Cardiac muscle cell (in vitro differentiated cells and primary cell): ENCODE measurements at places on chromosomes 3 and 15. TPM values are rescaled to one million over a fixed set of nuclear protein-coding genes. Genes with fewer than 3 reads are reported as not detected.

IL20RB gene
- total RNA-seq = 0.60 and 0.77 TPM in 2 replicates

PLCL2 gene
- total RNA-seq = 34.8 and 49.1 TPM in 2 replicates

AGTR1 gene
- total RNA-seq = not detected in 2 replicates

LMAN1L gene
- not detected in 2 replicates for total RNA-seq

PPARG gene
- 0.32 and 0.45 TPM in 2 replicates for total RNA-seq

ANKRD34C gene
- not detected in 2 replicates for total RNA-seq

SH2D7 gene
- not detected in 2 replicates for total RNA-seq

WDR93 gene
- total RNA-seq = 0.06 and 0.70 TPM in 2 replicates

PLCH1 gene
- total RNA-seq = 6.2 and 7.8 TPM in 2 replicates

CLRN1 gene
- total RNA-seq = not detected in 2 replicates

SCN5A gene
- 2.8 and 9.3 TPM in 2 replicates for total RNA-seq

FAM107A gene
- not detected in 2 replicates for total RNA-seq

EXD1 gene
- total RNA-seq = not detected in 2 replicates

DNA sequence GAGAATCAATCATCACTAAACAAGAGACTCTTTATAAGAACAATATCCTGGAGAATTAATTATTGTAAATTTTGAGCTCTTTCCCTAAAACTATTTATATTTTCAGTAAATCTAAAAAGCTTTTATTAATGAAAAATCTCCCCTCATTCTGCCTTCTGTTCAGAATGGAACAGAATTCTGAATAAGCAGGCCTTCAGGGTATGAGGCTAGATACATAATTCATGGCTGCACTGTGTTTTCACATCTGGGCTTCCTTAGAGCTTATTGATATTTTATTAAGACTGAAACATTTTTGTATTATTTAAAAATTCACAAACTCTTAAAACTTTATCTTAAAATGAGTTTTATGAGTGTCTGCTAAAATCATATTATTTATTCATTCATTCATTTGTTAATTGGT lies 24.8 kb downstream of the CLDN11 start:
- DNase-seq = no peak

GRCh38 chr15:42819786-42820185 lies 82.9 kb upstream of the CDAN1 start:
- no peak for DNase-seq

- no peak for DNase-seq
Observed at GRCh38 chr3:179272385-179272784, 21.5 kb upstream of the KCNMB3 start.

DNA sequence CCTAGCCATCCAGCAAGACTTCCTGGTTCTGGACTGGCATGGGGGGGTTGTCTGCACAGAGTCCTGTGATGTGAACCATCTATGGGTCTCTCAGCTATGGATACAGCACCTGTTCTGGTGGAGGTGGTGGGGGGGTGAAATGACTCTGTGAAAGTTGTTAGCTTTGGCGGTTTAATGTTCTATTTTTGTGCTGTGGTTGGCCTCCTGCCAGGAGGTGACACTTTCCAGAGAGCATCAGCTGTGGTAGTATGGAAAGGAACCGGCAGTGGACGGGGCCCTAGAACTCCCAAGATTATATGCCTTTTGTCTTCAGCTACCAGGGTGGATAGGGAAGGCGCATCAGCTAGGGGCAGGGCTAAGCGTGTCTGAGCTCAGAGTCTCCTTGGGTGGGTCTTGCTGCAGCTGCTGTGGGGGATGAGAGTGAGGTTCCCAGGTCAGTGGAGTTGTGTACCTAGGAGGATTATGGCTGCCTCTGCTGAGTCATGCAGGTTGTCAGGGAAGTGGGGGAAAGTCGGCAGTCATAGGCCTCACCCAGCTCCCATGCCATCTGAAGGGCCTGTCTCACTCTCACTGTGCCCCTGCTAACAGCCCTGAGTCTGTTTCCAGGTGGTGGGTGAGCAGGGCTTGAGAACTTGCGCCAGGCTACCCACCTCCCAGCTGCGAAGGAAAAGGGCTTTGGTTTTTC lies 7.1 kb upstream of the LARS2 start:
- peak; percentile 12 for DNase-seq

DNA sequence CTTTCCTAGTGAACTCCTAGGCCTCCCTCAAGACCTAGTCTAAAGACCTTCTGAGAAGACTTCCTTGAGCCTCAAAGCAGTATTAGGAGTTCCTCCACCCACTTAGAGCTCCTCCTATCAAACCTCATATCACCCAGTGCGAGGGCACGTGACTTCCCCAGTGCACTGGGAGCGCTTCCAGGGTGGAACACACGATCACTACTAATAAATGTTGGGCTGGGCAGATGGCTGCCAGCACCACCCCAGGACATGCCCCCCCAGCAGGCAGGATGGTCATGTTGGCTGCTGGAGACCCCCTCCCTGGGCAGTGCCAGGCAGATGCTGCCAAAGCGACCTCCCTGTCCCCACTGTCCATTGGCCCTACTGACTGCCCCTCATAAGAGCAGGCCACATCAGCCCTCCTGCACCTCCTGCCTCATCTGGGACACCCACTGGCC lies 8.5 kb upstream of the PLXND1 start:
- DNase-seq = no peak

DNA sequence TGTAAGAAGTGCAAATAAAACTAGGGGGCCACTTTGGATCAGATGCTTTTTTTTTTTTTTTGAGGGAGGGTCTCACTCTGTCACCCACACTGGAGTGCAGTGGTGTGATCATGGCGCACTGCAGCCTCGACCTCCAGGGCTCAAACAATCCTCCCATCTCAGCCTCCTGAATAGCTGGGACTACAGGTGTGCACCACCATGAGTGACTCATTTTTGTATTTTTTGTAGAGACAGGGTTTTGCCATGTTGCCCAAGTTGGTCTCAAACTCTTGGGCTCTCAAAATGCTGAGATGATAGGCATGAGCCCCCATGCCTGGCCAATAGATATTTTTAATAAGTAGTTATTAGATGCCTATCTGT lies 20.8 kb downstream of the CCR1 start:
- DNase-seq = no peak

- DNase-seq = no peak
Observed at GRCh38 chr15:51121118-51121517, 26.4 kb upstream of the TNFAIP8L3 start.

GRCh38 chr15:81914734-81915256 lies 131.0 kb downstream of the MEX3B start:
- peak; percentile 47 for DNase-seq

DNA sequence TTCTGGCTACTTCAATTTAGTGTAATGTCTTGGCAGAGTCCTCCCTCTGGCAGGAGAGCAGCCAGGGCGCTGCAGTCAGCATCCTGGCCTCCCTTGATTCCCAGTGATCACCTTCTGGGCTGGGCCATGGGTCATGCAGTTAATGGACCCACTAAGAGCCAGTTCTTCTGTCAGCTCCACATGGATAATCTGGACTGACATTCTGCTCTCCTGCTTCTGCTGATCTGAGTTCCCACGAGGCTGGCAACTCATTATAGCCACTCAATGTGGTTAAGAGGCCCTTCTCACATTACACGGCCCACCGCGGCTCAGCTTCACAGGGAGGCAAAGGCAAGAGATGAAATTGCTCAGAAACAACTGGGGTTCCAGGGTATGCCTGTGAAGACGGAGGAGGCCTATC lies 94.0 kb downstream of the WDR76 start:
- DNase-seq = no peak

DNA sequence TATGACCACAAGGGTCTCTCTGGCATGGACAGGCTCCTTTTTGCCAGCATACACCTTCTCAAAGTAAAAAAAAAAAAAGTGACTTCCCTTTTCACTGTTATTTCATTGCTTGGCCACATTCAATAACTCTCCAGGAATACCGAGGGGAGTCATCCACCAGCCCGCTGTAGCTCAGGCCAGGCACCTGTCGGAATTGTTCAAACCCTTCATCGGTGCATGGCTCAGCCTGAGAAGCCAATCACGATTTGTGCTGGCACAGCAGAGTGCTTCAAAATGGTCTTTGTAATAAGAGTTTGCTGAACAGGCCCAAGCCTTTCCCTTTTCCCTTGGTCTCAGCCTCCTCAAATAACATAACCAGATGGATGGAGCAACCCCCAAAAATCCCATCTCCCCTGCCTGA lies 145.4 kb downstream of the PDZRN3 start:
- no peak for DNase-seq

DNA sequence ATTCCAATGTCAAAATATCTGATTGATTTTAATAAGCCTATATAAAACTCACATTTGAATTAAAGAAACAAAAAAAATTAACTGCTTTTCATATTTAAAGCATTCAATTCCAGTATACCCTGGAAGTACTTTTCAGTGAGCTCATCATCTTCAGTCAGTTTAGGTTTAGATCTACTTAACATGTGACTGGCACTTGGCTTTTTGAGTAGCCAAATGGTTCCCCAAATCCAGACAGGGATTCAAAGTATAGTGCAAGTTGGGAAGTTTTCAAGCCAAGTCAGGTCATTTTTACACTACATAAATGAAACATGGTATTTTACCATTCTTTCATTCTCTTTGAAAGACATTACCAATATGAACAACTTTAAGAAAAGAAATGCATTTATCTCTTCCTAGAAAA lies 57.5 kb downstream of the ATP8B4 start:
- DNase-seq = no peak

DNA sequence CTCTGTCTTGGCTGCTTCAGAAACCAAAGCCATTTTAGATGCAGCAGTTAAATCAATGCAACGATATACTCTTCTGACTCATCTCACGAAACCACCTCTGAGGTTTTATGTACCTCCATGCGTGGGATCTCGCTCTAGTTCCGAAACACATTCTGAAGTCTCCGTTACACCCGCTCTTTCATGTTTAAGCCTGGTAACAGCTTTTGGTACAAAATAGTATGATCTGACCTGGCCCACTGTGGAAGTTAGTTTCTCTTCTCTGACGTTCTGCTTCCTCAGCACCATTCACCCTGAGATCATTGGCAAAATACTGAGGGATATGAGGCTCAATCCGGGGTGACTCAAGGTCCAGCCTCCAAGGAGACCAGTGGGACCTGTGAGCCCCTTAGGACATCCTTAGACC lies 121.9 kb downstream of the TMEM266 start:
- no peak for DNase-seq

DNA sequence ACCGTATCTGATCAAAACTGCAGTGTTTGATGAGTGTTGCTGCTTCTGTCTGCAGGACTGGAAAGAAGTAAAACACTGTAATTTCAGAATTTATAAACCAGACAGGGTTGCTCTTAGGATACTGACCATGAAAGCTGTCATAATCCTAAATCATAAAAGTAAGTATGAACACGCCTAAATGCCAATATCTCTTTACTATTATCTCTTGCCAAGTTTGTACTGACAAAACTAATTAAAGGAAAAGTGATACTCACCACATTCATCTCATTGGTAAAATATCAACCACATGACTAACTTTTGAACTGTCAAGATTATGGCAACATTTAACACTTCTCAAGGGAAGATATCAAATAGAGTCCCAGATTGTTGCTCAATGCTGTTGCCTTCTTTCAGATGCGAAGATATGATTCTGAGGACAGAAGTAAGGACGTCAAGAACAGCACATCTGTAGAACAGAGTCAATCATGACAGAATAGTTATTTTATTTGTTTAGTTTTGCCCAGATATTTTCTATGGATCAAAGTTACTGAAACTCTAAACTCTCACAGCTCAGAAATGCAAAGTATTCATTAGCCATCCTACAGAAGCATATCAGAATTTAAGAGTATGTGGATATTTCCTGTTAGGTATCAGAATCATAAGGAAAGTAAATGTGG lies 61.4 kb upstream of the COL8A1 start:
- DNase-seq = peak; percentile 17

- peak; percentile 7 for DNase-seq
Observed at GRCh38 chr15:88238618-88239430, 17.7 kb downstream of the NTRK3 start.

DNA sequence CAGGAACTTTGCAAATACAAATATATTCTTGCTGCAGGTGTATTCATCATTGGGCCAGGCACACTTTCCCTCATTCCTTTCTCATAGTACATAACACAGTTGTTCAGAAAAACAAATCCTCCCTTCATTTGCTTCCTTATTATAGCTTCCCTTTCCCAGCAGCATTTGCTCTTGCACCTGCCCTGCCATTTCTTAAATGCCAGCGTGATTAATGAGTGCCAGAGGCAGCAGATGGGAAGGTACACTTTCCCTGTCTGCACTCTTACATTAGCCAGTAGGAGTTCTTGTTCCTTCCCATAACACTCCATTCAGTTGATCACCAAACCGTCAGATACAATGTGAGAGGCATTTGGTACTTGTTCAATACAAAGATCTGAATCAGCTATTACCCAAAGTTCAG lies 128.5 kb upstream of the GAP43 start:
- DNase-seq = no peak

DNA sequence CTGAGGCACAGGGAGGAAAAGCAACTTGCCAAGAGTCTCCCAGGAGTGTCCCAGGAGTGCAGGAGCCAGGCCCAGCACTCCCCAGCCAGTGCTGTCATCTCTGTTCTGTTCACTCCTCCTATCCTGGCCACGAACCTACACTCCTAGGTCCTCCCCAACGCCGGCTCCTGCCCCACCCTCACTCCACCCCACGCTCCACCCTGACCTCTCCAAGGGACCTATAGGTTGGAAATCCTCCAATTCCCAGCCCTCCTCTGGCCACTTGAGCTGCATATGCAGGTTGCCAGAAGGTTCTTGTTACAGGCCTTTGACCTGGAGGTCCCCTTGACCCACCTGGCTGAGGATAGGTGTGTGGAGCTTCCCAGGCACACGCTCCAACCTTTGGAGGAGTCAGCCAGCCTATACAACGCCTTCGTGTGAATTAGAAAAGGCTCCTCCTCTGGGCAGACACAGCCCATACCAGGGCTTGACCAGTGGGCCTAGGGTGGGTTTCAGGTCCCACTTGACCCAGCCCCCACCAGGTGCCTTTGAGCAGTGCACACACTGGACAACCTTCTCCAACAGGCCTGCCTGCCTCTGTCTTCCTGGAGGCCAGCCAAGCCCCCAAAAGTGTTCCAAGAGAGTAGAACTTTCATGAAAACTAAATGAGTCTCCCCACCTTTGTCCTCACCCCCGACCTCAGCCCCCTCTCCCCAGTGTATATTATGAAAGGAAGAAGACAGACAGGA lies 167.2 kb upstream of the TLE3 start:
- no peak for DNase-seq

DNA sequence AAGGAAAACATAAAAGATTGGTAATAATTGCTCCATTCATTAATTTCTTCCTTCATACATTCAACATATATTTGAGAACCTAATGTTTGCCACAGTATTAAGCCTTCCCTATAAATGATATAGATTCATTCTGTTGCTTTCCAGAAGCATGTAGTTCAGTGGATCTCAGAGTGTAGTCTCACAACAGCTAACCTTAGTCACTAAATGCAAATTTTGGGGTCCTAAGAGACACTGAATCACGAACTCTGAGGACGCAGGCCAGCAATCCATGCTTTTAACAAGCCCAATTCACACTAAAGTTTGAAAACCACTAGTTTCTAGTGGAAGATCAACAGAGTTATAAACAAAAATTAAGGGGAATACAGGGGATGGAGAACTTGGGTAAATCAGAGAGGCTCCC lies 7.2 kb upstream of the AQR start:
- no peak for DNase-seq

GRCh38 chr3:177495566-177495965 lies 298.3 kb upstream of the TBL1XR1 start:
- DNase-seq = no peak

GRCh38 chr3:69085833-69086722 lies 1.3 kb downstream of the ARL6IP5 start:
- DNase-seq = peak; percentile 63

- DNase-seq = no peak
Observed at GRCh38 chr15:97728791-97729190, 231.7 kb upstream of the ARRDC4 start.

- DNase-seq = no peak
Observed at GRCh38 chr3:128240232-128240631, 87.0 kb downstream of the EEFSEC start.

GRCh38 chr3:130258532-130258952 lies 86.9 kb upstream of the COL6A5 start:
- no peak for DNase-seq
